Stimulated activated CD8-positive, alpha-beta memory T cell treated with anti-CD3 and anti-CD28 coated beads, Interleukin-4, amount 100 ng/mL, for 1 hour (primary cell): ENCODE measurements at places on chromosomes 4 and X.
A peak's percentile ranks its signal among the peaks of the same experiment; 100 is the strongest.

DNA sequence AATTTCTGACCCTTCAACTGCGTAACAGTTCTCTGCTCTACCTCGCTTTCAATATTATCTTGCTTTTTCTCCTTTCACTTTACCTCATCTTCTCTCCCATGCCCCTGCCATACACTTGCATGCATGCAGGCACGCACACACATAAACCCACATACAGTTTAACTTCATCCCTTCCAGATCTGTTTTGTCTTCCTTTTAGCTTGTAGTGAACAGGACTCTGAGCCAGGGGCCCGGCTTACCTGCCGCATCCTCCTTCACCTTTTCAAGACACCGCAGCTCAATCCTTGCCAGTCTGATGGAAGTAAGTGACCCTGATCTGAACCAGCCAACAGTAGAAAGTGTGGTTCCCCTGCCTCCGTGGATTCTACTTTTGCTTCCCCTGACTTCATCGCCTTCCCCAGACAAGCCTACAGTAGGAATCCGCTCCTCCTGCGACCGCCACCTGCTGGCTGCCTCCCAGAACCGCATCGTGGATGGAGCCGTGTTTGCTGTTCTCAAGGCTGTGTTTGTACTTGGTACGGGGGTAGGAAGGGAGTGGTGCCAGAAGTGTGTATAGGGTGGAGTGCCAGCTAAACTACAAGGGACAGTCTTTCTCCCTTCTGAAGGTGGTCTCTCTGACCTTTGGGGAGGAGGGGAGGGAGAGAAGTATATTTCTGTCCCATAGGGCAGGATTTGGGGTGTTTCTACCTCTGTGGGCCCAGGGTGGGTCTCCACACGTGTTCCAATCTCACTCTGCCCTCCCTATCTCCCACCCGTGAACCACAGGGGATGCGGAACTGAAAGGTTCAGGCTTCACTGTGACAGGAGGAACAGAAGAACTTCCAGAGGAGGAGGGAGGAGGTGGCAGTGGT lies 10.7 kb downstream of the MED12 start:
- peak; percentile 52 for DNase-seq

DNA sequence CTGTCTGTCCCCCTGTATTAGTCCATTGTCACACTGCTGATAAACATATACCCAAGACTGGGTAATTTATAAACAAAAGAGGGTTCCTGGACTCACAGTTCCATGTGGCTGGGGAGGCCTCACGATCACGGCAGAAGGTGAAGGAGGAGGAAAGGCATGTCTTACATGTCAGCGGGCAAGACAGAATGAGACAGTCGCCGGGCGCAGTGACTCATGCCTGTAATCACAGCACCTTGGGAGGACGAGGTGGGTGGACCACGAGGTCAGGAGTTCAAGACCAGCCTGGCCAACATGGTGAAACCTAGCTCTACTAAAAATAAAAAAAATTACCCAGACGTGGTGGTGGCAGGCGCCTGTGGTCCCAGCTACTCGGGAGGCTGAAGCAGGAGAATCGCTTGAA lies 24.7 kb downstream of the IL3RA start:
- no peak for DNase-seq

GRCh38 chrX:132022198-132022966 lies 720 bp upstream of the STK26 start:
- no peak for DNase-seq

GRCh38 chr4:16691450-16691849 lies 207.0 kb downstream of the LDB2 start:
- DNase-seq, result no peak

DNA sequence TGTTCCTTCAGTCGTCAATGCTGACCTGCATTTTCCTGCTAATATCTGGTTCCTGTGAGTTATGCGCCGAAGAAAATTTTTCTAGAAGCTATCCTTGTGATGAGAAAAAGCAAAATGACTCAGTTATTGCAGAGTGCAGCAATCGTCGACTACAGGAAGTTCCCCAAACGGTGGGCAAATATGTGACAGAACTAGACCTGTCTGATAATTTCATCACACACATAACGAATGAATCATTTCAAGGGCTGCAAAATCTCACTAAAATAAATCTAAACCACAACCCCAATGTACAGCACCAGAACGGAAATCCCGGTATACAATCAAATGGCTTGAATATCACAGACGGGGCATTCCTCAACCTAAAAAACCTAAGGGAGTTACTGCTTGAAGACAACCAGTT lies 12.6 kb downstream of the TLR8 start:
- DNase-seq, result no peak

DNA sequence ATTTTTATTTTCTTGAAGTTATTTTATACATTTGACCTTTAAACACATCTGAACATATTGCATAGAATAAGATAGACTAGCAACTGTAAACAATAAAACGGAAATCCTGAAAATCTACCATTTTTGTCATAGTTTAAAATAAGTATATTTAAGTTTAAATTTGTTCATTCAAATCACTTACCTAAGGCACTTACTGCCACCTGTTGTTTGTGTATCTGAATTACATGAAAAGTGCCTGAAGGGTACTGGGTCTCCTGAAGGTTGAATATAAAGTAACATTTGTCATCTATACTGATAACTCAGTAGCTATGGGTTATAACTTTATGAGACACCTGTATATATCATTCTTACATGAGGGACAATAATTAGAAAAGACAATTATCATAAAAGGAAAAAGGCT lies 38.6 kb downstream of the TRPC5 start:
- no peak for DNase-seq

DNA sequence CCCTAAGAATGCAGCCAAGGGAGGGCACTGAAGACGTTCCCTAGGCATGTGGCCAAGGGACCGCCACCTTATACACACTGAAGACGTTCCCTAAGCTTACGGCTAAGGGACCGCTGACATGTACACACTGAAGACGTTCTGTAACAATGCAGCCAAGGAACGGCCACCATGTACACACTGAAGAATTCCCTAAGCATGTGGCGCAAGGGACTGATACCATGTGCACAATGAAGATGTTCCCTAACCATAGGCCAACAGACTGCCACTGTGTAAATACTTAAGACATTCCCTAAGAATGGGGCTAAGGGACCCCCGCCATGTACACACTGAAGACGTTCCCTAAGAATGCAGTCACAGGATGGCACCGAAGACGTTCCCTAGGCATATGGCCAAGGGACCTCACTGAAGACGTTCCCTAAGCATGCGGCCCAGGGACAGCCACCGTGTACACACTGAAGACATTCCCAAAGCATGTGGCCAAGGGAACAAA lies 36.1 kb downstream of the DHRSX start:
- DNase-seq, result no peak

DNA sequence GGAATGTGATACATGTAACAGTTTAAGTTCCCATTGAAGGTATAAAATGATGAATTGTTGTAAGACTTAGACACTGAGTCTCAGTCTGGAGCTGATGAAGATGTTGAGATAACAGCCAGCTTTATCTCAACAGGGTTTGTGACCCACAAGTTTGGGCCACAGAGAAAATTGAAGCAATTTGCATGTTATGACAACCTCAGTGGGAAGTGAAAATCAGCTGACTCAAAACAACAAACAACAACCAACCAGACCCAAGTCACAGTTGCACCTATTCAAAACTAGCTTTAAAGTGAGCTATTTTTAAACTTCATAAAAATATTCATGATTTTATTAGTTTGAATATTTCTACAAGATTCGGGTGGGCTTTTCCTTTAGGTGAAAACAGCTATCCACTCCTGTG lies 8.0 kb downstream of the SFRP2 start:
- DNase-seq, result no peak

DNA sequence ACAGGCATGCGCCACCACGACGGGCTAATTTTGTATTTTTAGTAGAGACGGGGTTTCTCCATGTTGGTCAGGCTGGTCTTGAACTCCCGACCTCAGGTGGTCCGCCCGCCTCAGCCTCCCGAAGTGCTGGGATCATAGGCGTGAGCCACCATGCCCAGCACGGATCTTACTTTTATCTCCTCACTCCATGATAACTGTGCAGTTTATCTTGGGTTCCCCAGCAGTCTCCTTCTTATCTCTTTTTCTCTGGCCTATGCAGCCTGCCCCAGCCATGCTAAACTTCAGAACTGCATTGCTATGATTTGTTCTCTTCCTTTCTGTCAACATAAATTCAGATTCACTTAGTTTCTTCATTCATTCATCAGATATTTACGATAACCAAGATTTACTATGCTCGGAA lies 22.4 kb downstream of the PAGE1 start:
- DNase-seq, result no peak

DNA sequence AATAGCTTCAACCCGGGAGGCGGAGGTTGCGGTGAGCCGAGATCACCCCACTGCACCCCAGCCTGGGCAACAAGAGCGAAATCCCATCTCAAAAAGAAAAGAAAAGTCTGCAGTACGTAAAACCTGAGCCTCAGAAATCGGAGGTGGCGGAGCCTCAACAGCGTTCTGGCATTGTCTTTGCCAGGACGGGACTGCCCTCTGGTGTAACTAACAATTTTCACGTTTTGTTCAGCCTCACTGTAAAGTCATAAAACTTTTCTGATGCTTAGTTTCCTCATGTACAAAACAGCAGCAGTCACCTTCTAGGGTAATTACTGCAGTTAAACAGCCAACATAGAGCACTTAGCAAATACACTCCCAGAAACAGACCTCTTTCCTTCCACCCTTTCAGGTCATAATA lies 121.7 kb downstream of the RBM47 start:
- no peak for DNase-seq

DNA sequence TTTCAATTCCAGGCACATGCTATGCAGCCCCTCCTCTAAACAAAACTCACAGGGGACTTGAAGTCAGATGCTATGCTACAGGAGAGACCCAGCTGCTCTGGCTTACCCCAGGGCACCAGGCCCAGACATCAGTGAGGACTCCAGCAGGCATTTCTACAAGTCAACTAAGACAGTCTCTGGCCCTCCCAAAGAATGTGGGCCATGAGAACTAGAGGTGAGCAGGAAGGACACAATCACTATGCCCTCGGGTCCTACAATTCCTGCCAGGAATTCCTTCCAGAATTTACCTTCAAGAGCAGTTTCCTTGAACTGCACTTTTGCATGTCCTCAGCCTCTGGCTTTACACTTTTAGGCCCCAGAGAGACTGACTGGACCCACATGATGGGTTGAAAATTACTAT lies 17.4 kb downstream of the TMEM192 start:
- DNase-seq, result no peak

DNA sequence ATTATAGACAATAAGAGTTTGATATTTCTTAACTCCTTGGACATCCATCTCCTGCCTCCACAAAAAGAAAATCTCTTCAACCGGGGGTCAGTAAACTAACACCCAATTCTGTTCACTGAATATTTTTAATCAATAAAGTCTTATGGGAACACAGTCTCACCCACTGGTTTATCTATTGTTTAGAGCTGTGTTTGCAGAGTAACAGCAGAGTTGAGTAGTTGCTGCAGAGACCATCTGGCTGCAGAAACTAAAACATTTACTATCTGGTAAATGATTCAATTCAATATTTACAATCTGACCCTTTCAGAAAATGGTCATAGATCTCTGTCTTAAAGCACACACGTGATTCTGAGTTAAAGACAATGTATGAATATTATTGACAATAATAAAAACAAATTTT lies 94.0 kb downstream of the TMA16 start:
- DNase-seq, result no peak

DNA sequence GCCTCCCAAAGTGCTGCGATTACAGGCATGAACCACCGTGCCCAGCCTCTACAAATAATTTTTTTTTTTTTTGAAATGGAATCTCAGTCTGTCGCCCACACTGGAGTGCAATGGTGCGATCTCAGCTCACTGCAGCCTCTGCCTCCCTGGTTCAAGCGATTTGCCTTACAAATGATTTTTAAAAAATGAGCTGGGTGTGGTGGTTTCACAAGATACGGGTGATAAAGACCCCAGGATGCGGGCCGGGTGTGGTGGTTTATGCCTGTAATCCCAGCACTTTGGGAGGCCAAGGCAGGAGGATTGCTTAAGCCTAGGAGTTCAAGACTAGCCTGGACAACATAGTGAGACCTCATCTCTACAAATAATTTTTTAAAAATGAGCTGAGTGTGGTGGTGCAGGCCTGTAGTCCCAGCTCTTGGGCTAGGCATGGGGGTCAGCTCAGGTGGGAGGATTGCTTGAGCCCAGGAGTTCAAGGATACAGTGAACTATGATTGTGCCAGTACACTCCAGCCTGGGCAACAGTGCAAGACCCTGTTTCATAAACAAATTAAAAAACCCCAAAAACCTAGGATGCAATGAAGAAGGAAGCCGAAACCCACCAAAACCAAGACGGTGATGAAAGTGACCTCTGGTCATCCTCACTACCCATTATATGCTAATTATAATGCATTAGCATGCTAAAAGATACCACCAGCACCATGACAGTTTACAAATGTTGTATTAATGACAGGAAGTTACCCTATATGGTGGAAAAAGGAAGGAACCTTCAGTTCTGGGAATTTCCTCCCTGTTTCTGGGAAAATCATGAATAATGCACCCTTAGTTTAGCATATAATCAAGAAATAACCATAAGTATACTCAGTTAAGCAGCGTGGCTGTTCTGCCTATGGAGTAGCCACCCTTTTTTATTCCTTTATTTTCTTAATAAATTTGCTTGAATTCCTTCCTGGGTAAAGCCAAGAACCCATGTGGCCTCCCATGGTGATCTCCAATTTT lies 27.7 kb downstream of the PDGFRA start:
- DNase-seq, result no peak

DNA sequence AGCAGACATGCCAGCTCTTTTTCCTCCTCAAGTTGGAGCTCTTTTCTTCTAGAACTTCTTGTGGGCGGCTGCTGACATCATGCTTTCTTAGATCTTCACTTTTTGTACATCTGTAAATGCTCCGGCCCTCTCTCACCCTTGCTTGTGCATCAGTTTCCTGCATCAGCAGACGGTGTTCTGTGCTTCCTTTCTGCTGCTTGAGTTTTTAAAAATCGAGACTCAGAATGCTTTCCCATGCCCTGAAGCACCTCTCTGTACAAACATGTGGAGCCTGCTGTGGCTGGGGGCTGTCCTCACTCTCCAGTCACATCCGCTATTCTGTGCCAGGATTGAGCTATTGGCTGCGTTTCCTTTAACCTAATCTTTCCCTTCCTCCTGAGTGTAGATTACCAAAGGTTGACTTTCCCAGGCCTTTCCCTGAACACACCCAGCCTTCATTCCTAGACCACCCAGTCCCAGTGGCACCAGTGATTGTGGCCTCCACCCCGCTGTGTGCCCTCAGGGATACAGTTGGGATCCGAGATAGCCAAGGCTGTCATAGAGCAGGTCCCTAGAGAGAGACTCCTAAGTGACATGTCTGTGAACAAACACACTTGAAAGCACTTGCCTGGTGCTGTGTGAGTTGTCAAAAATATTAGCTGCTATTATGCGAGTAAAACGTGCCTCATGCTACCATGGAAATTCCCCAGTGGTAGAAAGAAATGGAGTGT lies 41.9 kb downstream of the TNIP2 start:
- no peak for DNase-seq
